ENCODE measurements at places on chromosomes 7 and 10. TPM values are rescaled to one million over a fixed set of nuclear protein-coding genes. Genes with fewer than 3 reads are reported as not detected.

DNA sequence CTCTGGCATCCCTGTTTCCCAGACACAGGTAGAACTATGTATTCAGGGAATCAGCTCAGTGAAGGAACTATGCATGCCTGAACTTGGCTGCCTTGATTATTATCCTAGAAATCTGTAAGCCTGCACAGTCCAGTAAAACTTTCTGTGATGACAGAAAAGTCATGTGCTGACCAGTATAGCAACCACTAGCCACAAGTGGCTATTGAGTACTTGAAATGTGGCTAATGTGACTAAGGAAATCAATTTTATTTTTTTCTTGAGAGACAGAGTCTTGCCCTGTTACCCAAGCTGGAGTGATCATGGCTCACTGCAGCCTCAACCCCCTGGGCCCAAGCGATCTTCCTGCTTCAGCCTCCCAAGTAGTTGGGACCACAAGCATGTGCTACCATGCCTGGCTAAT, 3.5 kb downstream of the EXOSC1 start:
- DNase-seq, result no peak

DNA sequence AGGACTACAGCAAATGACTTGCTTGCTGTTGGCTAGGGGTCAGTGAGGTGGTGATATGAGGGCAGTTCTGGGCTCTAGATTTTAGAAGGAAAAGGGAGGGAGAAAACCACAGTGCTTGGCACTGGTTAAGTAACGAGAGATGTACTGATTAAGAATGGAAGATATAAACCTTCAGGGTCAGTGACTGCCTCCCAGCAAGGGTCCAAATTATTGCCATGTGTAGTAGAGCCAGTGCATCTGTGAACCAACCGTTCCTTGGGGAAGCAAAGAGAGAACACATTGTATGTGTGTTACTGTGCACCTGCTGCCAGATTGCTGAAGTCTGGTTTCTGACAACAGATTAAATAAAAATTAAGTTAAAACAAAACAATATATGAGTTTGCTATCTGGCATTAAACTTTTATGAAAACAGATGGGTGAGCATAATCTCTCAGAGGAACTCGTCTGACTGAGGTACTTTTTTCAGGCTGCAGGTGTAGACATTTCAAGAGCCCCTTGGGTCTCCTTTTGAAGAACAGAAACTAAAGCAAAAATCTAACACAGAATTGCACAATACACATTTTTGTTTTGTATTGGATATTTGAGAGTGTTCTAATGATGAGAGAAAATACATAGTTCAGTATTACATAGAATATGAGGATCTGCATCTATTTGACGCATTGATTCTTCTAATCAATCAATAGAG, 1120.6 kb downstream of the SORCS3 start:
- DNase-seq, result no peak

- no peak for DNase-seq
Observed at GRCh38 chr10:88281592-88282347, 301.3 kb downstream of the RNLS start.

DNA sequence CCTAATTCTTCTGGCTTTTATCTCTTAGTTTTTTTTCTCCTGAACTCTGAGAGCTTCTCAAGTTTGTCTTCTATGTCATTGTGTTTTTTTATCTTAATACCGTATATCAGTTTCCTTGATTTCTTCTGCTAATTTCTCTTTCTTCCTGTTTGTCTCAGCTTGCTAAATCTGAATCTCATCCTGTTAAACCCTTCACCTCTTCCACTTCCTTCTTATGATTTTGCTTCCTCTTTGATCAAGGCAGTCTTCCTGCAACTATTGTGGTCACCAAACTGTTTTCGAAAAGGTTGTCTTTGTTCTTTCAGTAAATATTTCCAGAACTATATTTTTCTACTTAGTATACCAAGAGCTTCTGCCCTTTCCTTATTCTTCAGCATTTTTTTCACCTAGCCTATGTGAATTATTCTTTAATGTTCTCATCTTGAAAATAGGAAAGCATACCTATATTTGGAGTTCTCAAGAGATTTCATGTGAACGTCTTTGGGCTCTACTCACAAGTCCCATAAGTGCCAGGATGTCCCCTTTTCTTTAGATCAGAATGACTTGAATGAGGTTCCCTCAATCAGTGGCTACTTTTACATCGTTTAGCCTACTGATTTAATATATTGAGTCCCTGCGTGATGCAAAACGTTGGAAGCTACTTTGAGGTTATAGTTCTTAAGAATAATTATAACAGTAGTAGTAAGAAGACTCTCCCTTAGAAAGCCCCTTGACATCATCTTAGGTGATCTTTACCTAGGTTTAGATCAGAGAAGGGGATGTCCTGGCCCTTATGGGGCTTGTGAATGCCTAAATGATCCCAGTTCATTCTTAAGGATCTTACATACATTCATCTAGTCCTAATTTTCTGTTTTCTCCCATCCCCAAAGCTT, 415.4 kb upstream of the AUTS2 start:
- DNase-seq, result no peak

GRCh38 chr10:99395750-99396445, 34.5 kb downstream of the GOT1 start:
- DNase-seq, result peak; percentile 91

DNA sequence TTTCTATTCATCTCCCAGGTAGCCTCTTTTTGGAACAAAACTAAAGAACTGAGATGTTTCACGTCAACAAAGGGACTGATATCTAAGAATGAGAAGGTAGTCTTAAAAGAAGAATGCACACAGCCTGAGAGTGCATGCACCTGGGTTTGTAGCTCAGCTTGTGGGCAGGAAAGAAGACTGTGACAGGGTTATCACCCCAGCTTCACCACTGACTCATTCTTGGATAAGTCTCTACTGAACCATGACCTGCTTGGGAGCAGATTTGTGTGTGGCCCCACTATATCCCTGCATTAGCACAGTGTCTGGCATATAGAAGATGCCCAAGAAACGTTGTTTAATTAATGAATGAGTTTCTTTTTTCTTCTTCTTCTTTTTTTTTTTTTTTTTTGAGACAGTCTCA, 187.5 kb downstream of the GPAM start:
- DNase-seq, result no peak

- DNase-seq, result no peak
Observed at GRCh38 chr10:84335516-84335915, 7.1 kb downstream of the CCSER2 start.

DNA sequence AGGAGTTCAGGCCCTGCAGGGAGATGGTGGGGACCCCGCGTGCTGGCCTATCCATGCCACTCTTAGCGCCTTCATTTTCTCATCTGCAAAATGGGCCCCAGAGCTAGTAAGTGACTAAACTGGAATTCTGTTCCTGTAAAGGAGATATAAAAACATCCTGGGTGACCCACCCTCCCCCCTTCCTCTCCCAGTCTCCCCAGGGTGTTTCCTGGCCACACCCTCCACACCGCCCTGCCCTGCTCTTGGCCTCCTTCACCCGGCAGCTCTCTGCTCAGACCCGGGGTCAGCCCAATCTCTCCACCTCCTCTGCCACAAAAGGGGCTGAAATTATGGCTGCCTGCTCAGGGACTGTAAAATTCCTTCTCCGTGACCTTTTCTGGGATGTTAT, 70.7 kb downstream of the C10orf105 start:
- DNase-seq, result no peak

DNA sequence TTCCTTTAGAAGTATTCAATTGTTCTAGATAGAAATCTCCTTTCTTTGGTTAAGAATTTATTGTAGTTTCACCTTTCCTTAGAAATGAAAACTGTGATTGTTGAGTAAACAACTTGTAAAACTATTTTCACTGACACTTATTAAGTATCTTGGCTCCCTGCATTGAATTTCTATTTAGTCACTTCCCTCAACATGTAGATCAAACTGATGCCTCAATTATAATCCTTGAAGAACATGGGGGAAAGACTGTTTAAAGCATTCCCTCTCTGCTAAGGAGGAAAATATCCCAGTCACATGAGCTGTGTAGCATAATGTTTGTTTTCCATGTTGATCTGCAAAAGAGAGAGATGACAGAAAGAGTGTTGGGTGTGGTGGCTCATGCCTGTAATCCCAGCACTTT, 99.7 kb downstream of the PDE1C start:
- no peak for DNase-seq

DNA sequence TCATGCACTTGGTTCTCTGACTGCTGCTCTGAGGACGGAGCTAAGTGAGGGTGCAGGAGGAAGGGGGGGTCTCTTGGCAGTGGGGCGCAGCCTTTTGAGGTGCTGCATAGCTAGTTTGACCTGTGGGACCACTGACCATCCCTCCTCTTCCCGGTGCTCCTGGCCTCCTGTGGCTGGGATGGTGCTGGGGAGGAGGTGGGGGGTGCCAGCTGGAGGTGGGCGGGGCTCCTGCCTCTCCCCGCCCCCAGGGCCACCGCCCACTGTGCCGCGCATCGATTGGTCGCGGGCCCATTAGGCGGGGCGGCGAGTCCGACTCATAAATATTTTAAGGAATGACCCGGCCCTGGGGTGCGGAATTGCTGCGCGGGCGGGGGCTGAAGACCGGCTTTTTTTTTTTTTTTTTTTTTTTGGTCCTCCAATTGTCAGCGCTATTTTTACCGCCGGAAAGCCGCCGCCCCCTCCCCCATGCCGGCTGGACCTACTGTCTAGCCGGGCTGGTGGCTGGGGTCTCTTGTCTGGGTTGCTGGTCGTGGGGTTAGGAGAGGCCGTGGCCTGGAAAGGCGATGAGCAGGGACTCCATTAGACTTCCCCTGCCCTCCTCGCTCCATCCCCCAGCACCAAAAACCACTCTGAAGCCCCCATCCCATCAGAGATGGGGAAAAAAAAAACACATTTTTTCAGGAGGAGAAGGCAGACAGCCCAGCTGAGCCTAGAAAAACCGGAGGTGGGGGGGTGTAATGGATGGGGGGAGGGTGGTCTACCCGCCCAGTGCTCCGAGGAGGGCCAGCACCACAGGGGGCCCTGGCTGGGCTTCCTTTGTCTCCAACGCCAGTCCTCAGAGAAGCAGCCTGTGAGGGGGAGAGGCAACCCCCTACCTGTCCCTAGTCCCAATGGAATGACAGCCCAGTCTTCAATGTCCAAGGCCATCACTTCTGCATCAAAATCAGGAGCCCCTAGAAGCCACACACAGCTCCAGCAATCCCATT, 6.4 kb downstream of the SH2B2 start:
- DNase-seq, result no peak

- no peak for DNase-seq
Observed at GRCh38 chr7:1857487-1858421, 187.7 kb downstream of the ELFN1 start.

GRCh38 chr7:3106361-3106826, 62.7 kb upstream of the CARD11 start:
- no peak for DNase-seq

DNA sequence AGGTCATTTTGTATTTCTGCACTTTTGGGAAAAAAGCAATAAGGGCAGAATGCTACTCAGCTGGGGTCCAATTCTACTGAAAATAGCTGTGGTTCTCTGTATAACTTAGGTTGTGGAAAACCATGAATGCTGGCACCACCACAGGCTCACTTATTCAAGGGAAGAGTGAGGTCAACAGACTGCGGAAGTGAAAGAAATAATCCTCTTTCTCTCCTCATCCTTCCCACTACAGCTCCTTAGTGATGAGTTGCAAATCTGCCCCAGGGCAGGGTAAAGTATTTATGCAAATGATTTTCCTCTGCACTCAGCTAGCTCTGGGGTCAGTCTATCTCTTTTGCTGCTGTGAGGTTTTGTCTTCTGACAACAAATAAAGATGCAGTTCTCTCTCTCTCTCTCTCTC, 74.1 kb upstream of the PTPRZ1 start:
- DNase-seq, result no peak

DNA sequence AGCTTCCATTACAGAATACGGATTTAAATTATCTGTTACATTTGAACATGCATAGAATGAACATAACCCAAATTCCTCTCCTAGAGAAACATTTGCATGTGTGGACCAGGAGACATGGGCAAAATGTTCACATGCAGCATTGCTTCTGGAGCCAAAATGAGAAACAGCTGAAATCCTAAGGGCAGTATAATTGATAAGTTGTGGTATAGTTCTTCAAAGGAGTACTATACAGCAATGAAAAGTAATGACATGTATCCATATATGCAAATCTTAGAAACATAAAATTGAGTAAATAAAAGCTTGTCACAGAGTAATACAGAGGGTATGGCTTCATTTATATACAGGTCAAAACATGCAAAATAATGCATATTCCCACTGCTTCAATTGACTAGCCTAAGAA, 77.1 kb downstream of the RAB11FIP2 start:
- DNase-seq, result no peak

DNA sequence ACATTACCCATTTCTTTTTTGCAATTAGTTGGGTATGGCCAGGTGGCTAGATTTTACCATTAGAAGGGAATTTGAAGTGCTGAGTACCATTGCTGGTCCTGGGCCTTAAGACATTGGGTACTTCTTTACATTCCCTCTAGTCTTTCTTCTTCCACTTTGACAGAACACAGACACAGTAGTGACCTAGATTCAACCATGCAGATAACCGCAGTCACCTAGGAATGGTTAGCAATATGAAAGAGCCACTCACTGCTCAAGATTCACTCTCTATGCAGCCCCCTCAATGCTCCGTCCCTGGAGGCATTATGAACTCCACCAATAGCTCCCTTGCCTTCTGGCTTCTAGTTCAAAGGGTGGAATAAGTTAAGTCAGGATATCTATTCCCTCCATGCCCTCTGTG, 16.2 kb upstream of the PON1 start:
- DNase-seq, result no peak

DNA sequence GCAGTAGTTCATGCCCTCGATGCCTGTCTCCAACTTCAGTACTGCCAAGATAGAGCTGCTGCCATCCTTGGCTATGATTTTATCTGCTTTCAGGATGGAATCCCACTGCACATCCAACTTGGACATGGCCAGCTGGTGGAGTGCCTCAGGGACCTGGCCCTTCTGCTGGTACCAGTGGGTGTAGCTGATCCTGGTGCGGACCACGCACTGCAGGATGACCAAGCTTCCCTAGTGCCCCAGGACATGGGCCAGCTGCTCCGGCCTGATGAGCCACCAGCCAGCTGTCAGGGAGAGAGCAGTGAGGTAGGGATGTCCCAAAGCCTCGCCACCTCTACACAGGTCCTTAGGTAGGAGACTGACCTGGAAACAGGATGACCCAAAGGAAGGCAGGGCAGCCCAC, 49.0 kb upstream of the TARP start:
- no peak for DNase-seq

DNA sequence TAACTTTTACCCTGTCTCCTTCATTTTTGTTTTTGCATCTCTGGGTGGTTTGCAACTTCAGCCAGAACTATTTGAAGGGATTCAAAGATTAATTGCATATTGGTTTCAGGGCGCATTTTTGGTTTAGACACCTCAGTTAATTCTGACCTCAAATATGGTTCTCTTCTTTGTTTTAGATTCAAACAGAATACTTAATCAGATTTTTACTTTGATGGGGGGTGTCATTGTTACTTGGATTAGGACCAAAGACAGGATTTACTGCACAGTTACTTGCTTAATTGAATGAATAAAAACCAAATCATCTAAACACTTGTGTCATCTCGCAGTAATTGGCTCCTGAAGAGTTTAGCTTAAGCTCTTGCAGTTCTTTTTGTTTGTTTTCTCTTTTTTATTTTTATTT, 100.9 kb downstream of the PHTF2 start:
- DNase-seq, result no peak

The ZNF680 gene
- 40.6 TPM for total RNA-seq

The TMEM229A gene
- total RNA-seq, result not detected

The INSYN2A gene
- total RNA-seq, result 2.3 TPM

The HOXA4 gene
- total RNA-seq, result 5.0 TPM

The PAPSS2 gene
- total RNA-seq, result 8.3 TPM

Measured in myocyte (in vitro differentiated cells).